ENCODE measurements at places on chromosomes 5 and 9.

- no peak for DNase-seq
These were observed 61.4 kb upstream of the GAS1 start for GRCh38 chr9:87008667-87009066.

DNA sequence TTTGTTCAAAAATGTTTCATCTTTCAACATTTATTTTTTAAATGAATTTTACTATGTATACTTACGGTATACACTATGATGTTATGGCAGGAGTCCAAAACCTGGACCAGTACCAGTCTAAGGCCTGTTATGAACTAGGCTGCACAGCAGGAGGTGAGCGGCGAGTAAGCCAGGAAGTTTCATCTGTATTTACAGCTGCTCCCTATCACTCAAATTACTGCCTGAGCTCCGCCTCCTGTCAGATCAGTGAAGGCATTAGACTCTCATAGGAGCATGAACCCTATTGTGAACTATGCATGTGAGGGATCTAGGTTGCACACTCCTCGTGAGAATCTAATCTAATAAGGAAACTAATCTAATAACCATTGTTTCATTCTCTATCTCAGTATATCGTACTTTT lies 715.5 kb upstream of the PTPRD start:
- no peak for DNase-seq

GRCh38 chr5:21642312-21642711 lies 1210.8 kb downstream of the CDH12 start:
- DNase-seq: no peak

DNA sequence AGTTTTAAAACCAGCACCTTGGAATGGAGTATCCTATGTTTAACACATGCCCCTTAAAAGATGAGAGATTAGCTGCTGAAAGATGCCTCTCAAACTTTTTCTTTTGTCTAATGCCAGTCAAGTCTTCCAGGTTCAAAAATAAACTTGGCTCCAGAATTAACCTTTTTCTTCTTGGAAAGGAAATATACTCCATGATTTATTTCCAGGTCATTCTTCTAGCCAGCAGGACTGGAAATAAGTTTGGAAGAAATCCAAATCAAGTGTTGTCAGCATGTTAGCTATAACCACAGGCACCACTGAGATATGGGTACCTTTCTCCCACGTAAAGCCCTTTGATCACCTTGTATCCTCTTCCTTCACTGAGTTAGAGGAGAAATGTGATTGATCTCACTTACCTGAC lies 56.1 kb downstream of the NLN start:
- no peak for DNase-seq

DNA sequence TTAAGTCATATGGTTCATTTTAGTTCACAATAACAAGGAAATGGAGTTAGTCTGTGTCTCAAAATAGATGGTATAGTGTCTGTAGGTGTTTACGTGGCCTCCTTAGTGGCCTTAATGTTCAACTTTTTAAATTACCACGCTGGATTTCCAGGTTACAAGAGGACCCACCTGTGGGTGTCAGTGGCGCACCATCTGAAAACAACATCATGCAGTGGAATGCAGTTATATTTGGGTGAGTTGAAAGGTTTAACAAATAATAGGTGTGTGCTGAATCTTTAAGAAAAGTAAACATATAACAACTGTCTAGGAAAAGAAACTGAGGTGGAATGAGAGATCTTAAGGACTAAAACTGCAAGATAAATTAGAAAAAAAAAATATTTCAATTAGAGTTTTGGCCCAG lies 2.9 kb downstream of the UBE2B start:
- no peak for DNase-seq

GRCh38 chr5:133520991-133521706 lies 91.2 kb downstream of the FSTL4 start:
- DNase-seq: no peak

DNA sequence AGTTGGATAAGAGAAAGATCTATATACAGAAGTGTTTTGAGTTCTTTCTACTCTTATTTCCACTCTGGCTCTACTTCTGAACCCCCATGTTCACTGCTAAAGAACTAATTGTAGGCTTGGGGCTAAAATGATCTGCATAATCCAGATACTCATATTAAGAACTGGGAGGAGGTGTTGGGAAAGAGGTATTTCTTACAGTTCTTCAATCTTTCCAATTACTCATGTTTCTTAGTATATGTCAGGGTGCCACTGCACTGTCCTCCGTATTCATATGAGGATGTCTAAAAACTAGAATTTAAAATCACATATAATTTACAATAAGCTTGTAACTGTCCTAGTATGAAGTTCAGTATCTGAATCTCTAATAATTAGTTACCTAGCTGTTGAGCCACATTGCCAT lies 12.7 kb downstream of the NIPBL start:
- no peak for DNase-seq

DNA sequence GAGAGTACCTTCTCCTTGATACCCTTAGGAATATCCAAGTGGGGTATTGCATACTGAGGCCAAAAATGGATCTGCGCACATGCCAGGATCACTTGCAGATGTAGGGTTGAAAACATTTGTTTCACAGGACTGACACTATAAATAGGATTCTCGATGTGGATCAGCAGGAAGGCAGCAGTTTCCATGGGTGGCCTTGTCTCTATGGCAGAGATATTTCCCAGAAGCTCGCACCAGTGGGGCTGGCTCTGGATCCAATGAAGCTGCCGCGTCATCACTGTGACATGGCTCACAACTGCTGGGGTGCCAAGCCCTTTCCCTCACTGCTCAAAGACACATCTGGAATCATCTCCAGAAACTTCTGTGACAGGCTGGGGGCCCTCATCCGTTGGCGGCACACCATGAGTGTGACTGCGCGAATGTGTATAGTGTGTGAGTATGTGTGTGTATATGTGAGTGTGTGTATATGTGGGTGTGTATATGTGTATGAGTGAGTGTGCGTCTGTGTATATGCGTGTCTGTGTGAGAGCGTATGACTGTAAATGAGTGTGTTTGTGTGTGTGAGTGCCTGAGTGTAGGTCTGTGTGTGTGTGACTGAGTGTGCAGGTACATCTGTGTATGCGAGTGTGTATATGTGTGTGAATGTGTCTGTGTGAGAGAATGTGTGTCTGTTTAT lies 182.5 kb downstream of the GAS1 start:
- DNase-seq: no peak

- DNase-seq: no peak
These were observed 22.4 kb upstream of the CORO2A start for GRCh38 chr9:98214811-98215210.

- DNase-seq: no peak
These were observed 161.3 kb downstream of the RMI1 start for GRCh38 chr9:84141741-84142370.

DNA sequence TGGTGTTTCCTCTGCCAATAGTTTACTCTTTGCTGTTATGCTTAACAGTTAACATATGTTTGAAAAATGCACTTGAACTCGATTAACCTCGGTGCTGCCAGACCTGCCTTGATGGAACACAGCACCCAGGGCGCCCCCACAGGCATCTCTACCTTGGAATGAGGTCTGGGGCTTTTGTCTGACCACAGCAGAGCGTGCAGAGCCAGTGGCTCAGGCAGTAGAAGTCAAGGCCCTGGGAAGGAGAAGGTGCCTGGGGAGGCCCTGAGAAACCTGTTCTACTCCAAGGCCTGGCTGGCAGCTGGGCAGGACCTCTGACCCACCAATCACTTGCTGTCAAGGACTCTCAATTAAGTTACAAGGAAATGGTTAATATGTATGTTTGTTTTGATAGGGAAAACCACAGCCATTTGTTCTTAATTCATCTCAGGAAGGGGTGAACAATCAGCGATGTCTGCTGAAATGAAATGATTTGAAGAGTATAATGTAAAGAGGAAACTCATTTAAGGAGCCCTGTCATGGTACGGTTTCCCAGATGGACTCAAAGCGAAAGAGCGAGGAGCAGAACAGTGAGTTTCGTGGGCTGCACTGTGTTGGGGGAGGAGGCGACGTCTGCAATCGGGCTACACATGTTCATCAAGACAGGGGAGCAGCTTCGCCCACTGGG lies 21.9 kb downstream of the MACROH2A1 start:
- no peak for DNase-seq

- DNase-seq: no peak
These were observed 227.6 kb upstream of the ANKRD55 start for GRCh38 chr5:56460681-56461191.

- no peak for DNase-seq
These were observed 76.4 kb downstream of the EHMT1 start for GRCh38 chr9:137694962-137695875.

DNA sequence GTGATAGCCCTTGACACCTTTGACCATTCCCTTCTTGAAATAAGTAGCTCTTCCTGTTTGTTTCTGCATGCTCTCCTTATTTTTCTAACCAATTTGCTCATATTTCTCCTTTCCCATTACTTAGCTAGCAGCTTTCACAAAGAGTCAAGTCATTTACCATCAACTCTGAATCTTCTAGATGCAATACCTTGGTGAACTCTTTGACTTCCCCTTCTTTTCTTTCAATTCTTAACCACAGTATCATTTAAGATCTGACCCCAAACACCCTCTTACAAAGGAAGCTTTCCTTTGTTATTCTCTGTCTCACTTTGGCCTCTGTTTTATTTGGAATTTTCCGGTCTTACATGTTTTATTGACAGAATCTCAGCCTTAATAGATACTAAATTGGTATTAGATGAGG lies 14.0 kb downstream of the NFX1 start:
- DNase-seq: no peak

- DNase-seq: no peak
These were observed 36.5 kb upstream of the HSPA9 start for GRCh38 chr5:138611678-138612218.

GRCh38 chr5:1762883-1763547 lies 36.6 kb downstream of the MRPL36 start:
- DNase-seq: no peak

DNA sequence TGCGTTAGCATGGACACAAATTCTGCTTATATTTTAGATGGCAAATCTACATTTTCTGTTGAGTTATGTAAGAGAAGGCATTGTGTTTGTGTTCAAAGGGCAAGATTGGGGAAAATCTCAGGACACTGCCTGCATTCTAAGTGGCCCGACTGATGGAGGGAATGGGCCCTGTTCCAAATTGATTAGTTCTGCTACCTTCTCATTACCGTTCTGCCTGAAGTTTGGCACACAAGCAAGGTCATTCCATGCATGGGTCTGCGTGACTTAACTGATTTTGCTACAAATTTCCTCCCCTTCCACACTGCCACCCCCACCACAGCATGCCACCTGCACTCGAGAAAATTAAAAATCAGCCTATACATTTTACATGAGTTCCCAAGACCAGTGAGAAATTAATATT lies 409.9 kb downstream of the BRINP1 start:
- DNase-seq: no peak

- no peak for DNase-seq
These were observed 54.9 kb downstream of the NDST1 start for GRCh38 chr5:150562832-150563231.

DNA sequence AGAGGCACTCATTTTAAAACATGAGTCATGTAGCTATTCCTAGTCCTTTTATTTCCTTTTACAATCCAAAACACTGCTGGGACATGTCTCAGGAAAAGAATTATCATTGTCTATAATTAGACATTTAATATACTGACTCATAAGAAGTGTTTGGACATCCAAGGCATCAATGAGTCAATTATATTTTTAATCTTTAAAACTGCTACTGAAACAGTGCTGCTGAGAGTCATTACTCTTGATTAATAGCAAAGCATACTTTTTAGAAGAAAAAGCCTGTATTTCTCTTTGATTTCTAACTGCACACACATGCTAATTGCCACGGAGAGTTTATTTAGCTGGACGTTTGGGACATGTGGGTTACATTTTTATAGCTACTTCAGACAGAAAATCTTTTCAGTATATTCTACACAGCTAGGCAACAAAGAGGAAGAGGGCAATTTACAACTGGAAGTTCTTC lies 1249.0 kb upstream of the CDH18 start:
- no peak for DNase-seq

- DNase-seq: no peak
These were observed 9.7 kb upstream of the RIOK2 start for GRCh38 chr5:97192580-97193354.

- DNase-seq: no peak
These were observed 78.5 kb upstream of the TBC1D2 start for GRCh38 chr9:98333703-98334582.

DNA sequence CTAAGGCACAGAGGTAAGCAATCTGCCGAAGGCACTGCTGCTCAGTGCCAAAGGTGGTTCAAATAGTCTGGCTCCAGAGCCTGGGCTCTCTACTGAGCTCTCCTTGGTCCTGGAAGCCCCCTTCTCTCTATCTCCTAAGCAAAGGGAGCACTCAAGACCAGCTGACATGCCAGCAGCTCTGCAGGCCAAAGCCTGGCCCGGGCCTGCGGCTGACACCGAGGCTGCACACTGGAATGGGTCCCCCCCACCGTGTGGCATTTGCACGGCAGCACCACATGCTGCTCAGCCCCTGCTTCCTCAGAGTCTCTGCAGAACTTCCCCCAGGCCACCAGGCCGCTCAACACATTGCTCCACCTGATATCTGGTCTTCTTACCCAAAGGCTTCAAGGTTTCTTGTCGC lies 57.8 kb upstream of the GOLPH3 start:
- no peak for DNase-seq

- DNase-seq: no peak
These were observed 46.4 kb upstream of the SLCO6A1 start for GRCh38 chr5:102545175-102545574.

DNA sequence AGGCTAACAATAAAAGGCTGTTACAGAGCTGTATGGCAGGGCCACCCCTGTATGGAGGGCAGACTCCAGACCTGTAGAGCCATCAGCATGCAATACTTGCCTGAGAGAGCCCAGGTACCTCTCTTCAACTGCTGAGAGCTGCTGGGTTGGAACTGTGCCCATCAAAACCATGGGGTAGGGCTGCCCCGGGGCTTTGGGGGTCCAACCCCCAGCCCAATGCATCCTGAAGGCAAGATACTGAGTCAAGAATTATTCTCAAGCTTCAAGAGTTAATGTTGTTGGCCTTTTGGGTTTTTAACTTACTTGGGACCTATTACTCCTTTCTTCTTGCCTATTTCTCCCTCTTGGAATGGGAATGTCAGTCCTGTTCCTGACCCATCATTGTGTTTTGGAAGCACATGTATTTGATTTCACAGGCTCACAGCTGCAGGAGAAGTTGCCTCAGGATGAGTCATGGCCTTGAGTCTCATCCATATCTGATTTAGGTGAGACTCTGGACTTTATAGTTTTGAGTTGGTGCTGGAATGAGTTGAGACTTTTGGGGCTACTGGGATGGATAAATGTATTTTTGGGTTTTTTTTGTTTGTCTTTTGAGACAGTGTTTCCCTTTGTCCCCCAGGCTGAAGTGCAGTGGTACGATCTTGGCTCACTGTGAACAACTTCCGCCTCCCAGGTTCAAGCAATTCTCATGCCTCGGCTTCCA lies 21.0 kb upstream of the CDK7 start:
- DNase-seq: no peak

All from activated CD4-positive, alpha-beta T cell treated with anti-CD3 and anti-CD28 coated beads, Interleukin-2, amount 50 U/mL, for 24 hours (primary cell).